ENCODE measurements at places on chromosomes 6 and 20.

DNA sequence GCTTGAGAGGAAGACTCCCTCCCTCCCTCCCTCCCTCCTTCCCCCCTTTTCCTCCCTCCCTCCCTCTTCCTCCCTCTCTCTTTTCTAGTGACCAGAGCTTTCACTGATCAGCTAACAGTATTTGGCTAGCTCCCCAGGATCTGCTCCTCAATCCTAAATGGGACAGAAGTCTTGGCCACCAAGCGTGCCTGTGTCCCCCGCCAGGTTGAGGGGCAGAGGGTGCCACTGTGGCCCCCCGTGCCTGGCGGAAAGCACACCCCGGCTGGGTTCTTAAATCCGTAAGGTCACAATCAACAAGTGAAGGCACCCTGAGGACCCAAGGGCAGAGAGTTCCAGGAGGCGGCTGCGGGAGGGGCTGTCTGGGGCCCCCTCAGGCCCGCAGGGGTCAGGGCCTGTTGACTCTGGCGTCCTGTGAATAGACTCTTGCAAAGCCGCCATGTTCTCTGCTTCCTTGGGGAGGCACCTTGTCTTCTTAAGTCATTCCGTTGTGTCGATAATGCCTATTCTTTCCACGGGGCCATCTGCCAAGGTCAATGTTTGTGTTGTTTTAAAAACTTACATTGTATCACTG is 38.9 kb upstream of the STX16 start:
- DNase-seq: peak; percentile 83

- DNase-seq: no peak
These were observed 46.4 kb upstream of the DST start for GRCh38 chr6:56689114-56689513.

- no peak for DNase-seq
These were observed 132.4 kb upstream of the STXBP5 start for GRCh38 chr6:147071776-147072175.

- peak; percentile 64 for DNase-seq
These were observed 169.4 kb downstream of the TAF4 start for GRCh38 chr20:61896058-61896961.

DNA sequence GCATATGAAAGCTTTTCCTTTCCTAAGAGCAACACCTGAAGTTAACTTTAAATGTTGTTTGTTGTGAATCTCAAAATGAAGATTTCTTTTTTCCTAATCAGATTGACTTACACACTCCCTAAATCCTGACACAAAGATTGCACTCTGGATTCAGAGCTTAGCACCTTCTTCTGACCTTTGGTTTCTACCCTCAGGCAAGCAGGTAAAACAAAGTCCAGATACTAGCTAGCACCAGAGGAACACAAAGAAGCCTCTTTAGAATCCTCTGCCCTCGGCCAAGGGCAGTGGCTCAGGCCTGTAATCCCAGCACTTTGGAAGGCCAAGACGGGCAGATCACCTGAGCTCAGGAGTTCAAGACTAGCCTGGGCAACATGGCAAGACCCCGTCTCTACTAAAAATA is 14.5 kb downstream of the SERAC1 start:
- no peak for DNase-seq

- no peak for DNase-seq
These were observed 346.8 kb upstream of the POU3F2 start for GRCh38 chr6:98487612-98488011.

DNA sequence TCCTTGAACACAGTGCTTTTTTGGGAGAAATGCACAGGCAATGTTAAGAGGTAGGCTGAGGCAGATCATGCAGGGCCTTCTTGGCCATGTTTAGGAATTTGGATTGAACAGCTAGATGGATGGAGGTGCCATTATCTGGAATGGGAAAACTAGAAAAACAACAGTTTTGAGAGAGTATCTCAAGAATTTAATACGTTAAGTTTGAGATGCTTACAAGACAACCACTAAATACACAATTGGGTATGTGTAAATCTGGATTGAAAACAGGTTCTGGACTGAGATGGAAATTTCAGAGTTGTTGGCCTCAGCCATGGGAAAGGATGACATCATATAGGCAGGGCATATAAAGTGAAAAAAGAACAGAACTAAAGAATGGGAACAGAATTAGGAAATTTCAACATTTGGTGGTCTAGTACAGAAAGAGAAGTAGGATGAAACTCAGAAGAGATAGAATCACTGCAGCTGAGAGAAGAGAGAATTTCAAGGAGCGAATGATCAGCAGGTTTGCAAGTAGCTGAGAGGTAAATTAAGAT is 37.1 kb downstream of the NCOA7 start:
- DNase-seq: no peak

GRCh38 chr20:62464990-62465389 is 10.8 kb downstream of the GATA5 start:
- no peak for DNase-seq

DNA sequence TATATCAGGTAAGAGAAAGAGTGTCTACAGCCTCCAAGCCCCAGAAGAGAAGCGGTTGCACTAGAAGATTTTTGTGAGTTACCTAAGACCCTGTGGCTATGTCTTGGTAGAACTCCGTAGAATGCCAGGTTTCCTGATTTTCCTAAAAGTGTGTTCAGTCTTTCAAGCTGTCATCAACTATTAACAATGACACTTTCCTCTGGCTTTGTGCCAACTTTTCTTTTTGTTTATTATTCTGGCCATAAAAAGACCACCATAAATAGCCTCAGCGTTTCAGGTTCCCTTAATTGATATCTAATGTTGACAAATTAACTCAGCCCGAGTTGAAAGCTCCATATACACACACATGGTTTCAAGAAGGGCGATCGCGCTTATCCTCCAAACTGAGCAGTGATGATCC is 1.2 kb downstream of the PAK5 start:
- DNase-seq: no peak

DNA sequence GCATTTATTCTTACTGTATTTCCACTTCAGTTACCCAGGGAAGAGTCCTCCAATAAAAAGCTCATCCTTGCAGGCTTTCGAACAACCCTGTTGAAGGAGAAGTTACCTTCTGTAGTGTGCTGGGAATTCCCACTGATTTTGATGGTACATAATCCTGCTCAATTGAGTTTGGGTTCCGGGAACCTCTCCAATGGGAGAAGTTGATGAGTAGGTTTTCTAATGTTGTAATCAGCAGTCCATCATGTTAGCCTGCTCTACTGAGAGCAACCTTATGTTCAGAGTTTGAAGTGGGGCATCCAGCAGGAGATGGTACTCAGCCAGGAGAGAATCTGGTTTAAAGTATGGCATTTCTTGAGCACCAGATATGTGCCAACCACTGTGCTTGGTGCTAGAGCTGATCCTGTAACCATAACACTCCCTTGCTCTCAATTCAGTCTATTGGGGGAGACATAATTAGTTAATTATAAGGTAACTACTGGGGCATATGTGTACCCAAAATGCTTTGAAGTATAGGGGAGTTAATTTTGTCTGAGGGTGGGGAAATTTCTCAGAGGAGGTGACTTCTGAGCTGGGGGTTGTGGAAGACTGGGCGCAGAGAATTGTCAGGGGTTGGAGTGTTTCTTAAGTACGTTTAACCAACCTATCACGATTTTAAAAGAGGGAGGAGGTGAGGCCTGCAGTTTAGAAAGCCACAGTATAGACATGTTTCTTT is 2.1 kb downstream of the TOP1 start:
- DNase-seq: no peak

DNA sequence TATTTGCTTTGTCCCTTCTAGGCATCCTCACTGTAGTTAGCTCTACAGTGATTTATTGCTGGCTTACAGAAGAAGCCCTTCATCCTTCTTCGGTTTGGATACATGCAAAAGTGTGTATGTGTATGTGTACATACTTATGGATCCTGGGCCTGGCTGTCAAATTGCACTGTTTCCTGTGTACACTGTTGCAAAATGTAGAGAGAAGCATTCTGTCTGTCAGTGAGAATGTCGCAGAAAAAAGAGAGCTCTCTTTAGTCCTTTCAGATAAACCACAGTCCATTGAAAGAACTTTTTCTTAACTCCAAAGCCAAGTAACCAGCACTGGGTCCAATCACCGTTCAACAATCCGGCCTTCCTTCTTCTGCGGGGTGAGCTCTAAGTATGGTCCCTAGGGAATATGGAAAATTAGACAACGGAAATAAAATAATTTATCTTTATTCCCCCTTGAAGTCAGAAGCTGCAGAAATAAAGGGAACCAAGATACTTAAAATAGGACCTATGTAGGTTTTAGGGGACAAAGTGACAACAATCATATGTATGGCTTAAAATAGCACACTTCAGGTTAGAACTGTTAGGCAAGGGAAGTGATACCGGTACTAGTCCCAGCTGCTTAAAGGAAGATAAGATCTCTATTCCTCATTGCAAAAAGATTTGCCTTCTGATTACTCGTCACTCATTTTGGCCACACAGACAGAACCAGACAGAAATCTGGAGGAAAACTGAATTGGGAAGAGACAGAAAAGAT is 107.0 kb downstream of the CD83 start:
- no peak for DNase-seq

DNA sequence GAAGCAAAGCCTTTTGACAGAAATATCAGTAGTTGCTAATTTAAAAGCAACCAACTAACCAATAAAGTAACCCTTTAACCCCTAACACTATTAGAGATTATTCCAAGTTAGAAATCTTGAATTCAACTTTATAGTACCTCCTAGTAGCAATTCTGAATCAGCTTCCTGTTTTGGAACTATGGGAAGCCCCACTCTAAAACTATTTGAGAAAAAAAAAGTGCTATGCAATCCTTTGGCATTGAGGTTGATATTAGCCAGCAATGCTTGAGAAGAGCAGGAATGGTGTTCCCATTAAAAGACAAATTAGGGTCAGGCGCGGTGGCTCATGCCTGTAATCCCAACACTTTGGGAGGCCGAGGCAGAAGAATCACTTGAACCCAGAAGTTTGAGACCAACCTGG is 306.2 kb upstream of the ZFP64 start:
- no peak for DNase-seq

GRCh38 chr6:75085931-75086635 is 119.8 kb downstream of the COL12A1 start:
- no peak for DNase-seq

DNA sequence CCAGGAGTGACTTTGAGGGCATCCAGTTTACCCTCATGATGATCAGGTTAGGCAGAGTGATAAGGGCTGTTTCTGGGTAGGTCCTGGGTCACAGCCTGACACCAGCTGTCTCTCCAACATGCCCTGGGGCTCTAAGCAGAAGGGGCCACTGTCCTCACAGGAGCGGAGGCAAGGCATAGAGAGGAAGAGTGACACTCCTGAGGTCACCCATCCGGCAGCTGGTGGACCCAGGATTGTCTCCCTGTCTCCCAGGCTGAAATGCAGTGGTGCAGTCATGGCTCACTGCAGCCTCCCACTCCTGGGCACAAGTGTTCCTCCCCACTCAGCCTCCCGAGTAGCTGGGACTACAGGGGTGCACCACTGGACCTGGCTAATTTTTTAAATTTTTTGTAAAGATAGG is 12.0 kb downstream of the DLGAP4 start:
- no peak for DNase-seq

DNA sequence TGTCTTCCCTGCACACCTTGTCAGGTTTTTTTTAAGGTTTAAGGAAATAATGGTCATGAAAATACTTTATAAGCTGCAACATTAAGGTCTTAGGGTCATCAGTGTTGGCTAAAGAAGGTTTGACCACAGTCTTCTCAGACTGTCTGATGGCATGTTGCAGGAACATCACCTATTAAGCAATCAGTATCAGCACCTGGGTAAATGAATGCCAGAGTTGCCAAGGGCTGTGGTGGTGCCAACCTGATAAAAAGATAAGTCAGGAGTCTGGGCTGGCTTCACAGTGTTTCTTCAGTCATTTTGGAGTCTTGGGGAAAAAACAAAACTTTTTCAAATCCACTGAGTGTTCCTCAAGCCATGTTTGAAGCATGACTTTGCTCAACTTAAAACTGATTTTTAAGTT is 61.5 kb upstream of the VSTM2L start:
- DNase-seq: no peak

Data from testis (tissue), 5 donors.